Uterus (tissue), 4 donors: ENCODE measurements at places on chromosomes 3 and 15. TPM values are rescaled to one million over a fixed set of nuclear protein-coding genes. Genes with fewer than 3 reads are reported as not detected.

The GASK1A gene
- 65.8 TPM for total RNA-seq

The FANCD2 gene
- total RNA-seq, result 3.6 TPM

The GMPPB gene
- total RNA-seq, result 7.7 TPM

The GABRB3 gene
- 6.2 TPM for total RNA-seq

The TGM5 gene
- total RNA-seq, result not detected

The TRH gene
- not detected for total RNA-seq

The INSYN1 gene
- total RNA-seq, result 13.5 TPM

The PP2D1 gene
- total RNA-seq, result not detected

The NR2E3 gene
- total RNA-seq, result 0.41 TPM

The TOPBP1 gene
- 21.0 TPM for total RNA-seq

The TEX9 gene
- total RNA-seq, result 0.88 TPM

The GPR149 gene
- total RNA-seq, result not detected

The CLEC3B gene
- total RNA-seq, result 61.8 TPM

The RTP3 gene
- not detected for total RNA-seq

The CFAP91 gene
- total RNA-seq, result 58.4 TPM

The THBS1 gene
- 119 TPM for total RNA-seq

The SENP8 gene
- 5.6 TPM for total RNA-seq

The BTLA gene
- total RNA-seq, result not detected

The SMCO1 gene
- total RNA-seq, result not detected

The HESX1 gene
- total RNA-seq, result not detected

The GOLGA8R gene
- total RNA-seq, result 12.9 TPM

The UBE2E2 gene
- 3.1 TPM for total RNA-seq

The CCDC54 gene
- not detected for total RNA-seq

The PLA2G4E gene
- not detected for total RNA-seq

The GOLGA6D gene
- total RNA-seq, result not detected

The SETD2 gene
- 90.1 TPM for total RNA-seq
